AG09319 (cell line): ENCODE measurements at places on chromosomes 12 and 14.

GRCh38 chr14:19851365-19851764 lies 23.6 kb upstream of the OR4K2 start:
- DNase-seq = no peak

DNA sequence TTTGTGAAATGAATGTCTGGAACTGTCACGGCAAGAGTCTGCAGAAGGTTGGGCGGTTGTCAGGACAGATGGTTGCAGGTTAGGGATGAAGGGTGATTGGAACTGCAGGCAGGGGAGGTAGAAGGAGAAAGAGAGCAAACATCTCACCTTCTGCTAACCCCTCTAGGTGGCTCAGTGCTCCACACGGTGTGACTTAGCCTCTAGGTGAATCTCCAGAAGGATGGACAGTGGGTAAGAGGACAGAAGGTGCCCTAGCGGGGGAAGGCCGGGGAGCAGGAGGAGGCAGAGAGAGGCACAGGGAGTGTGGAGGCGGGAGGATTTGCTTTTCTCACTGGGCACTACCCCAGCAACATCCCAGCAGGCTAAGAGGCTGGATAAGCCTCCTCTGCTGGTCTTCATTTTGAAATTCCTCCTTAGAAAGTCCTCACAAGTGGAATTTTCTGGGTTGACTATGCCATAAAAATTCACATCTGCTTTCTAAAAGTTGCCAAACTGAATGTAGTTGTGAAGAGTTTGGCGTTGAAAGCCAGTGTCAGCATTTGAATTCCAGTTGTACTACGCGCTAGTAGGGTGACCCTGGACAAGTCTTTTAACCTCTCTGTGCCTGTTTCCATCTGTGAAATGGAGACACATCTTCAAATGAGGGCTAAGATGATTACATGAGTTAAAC lies 10.7 kb upstream of the GPR68 start:
- no peak for DNase-seq

DNA sequence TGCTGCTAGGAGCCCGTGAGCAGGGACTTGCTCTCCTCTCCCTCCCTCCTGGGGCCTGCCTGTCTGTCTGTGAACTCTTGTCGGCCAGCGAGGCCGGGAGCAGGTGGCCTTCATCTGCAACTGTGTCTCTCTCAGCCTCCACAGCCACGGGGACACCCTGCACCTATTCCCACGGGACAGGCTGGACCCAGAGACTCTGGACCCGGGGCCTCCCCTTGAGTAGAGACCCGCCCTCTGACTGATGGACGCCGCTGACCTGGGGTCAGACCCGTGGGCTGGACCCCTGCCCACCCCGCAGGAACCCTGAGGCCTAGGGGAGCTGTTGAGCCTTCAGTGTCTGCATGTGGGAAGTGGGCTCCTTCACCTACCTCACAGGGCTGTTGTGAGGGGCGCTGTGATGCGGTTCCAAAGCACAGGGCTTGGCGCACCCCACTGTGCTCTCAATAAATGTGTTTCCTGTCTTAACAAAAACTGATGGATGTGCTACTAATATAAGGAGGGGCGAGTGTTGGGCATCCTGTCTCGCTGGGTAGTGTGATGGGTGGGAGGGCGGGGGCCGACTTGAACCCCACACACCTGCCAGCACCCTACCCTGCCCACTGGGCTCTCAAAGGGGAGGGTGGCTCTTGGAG lies 34.8 kb downstream of the MEG3 start:
- no peak for DNase-seq

DNA sequence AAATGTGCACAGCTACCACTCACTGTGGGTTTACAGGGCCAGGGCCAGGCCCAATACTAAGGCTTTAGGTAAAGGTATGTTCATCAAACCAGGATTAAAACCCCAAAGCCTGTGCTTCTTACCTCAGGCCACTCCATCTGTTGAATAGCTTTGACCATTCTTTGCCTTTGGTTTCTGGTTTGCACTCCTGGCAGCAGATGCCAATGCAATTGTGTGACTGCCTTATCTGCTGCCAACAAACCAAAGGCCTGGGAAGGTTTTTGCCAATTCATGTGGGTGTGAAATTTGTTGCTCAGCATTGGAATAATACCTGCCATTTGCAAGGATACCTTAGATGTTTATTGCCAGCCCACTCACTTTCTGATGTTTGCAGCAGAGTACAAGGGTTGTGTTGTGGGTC lies 221.6 kb downstream of the C12orf75 start:
- no peak for DNase-seq

GRCh38 chr12:92341065-92341668 lies 195.5 kb upstream of the BTG1 start:
- DNase-seq = no peak

GRCh38 chr14:45867046-45867894 lies 614.3 kb upstream of the MIS18BP1 start:
- DNase-seq = no peak

- no peak for DNase-seq
Measured at GRCh38 chr14:71687166-71687831, 244.9 kb upstream of the RGS6 start.

- DNase-seq = no peak
Measured at GRCh38 chr14:93262446-93262845, 55.4 kb downstream of the UBR7 start.

DNA sequence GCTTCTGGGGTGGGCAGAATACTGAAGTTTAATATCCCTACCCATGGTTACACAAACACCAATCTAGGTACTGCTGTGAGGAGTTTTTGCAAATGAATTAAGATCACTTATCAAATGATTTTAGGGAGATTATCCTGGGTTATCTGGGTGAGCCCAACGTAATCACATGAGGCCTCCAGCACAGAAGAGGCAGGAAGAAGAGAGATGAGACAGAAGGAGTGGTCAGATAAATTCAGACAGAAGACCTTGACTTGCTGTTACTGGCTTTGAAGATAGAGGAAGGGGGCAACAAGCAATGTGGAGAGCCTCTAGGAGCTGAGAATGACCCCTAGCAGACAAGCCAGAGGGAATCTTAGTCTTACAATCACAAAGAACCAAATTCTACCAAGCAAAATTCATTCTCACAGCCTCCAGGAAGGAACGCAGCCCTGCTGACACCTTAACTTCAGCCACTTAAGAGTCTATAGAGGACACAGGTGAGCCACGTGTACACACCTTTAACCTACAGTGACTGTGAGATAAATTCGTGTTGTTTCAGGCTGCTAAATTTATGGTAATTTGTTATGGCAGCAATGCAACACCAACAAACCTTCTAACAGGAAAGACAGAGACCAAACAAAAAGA lies 49.4 kb downstream of the FERMT2 start:
- DNase-seq = no peak

DNA sequence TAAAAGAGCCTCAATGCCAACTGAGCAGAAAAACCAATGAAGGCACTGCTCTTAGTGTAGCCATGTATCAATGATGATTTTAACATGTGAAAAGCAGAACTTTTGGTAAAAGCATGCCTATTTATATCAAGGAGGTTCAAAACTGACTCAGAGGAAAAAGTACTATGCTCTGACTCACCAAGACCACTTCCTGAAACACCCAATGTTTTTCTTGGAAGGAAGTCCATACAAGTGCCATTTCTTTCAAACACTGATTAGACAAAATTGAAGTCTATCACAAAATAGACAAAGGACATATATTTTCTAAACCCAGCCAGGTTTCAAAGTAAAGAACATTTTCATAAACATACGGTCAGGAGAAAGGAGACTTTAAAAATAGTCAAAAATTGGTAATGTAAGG lies 88.6 kb downstream of the EPS8 start:
- peak; percentile 57 for DNase-seq

DNA sequence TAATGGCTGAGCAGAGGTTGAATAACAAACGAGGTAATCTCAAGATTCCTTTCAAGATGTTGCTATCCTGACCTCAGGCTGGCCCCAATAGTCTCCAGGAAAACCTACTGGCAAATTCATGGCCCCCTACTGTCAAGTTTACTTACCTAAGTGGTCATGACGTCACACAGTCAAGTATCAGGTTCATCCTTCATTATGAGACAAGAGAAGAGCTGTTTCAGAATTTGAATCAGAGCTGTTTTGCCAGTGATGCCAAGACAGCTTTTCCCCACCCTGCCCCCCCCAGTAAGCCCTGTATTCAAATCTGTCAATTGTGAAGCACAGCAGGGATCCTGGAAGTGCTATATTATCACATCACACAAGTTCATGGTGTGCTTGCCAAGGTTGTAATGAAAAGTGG lies 509.6 kb downstream of the NOVA1 start:
- no peak for DNase-seq

- no peak for DNase-seq
Measured at GRCh38 chr14:78308079-78308478, 137.9 kb downstream of the NRXN3 start.

DNA sequence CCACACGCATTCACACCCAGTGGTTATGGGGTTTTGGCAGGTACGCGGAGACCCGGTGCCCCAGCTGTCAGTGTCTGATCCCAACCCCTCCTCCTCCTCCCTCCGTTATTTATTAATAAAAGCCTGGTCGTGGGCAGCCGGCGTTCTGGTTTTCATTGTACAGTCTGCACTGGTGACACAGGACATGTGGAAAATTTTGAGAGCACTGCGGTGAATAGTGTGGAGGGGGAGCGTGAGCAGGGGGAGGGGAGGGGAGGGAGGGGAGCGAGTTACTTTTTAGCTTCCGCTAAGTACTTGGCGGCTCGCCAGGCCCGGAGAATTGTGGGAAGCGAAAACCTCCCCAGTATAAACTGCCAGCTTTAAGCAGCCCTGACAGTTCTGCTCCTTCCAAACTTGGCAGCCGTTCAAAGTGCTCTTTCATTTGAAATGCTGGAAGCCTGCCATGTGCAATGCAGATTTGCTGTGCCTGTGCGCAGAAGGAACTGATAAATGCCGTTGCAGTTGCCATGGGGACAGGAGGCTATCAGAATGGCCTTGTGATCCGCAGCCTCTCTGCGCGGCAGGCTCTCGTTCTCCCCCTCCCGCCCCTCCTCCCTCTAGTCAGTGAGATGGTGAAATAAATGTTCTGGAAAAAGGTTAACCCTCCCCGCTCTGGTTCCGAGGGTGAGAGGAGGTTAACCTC lies 11.7 kb upstream of the IRF2BPL start:
- DNase-seq = peak; percentile 98

DNA sequence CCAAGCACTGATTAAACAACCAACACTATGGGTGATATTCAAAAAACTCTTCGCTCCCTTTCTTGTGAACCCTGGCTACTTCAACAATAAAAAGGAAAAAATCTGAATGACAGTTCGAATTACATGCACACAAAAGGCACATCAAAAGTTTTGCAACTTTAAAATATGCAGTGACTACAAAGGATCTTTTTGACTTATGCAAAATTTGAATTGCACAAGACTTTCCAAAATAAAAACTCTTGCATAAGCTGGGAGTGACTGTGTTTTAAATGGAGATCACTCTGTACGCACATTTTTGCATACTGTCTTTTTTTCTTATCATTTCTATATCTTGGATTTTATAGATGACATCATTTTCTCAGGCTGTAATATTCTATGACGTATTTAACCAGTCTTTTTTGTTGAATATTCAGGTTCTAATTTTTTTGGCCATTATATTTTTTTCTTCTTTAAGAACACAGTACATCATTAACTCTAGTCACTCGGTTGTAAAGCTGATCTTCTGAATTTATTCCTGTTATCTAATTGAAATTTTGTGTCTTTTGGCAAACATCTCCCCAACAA lies 667.6 kb upstream of the TBX3 start:
- DNase-seq = peak; percentile 34
